ENCODE measurements at places on chromosomes 2 and 18.

GRCh38 chr18:58776084-58776483 lies 88.6 kb upstream of the ZNF532 start:
- no peak for DNase-seq

DNA sequence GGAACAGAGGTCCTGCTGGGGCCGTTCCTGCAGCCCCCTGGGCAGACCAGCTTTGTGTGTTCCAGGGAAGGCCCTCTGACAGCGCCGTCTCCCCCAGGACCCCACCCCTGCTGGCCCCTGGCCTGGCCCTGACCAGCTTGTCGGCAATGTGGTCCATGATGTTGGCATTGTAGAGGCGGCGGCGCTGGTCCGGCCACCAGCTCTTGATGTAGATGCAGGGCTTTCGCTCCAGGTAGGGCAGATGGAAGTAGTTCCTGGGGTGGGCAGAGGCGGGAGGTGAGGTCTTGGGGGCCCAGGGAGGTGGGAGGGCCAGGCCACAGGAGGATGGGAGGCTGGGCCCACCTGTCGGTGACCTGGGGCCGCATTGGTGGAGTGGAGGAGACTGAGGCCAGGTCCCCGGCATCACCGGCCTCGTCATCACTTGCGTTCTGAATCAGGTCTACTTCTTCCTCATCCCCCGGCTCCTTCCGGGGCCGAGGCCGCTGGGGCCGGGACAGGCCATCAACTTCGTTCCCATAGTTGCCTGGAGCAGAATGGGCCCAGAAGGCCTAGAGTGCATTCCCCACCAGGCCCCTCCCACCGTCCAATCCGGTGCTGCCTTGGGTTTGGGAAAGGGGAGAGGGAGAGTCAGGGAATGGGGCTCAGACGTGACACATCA lies 1.3 kb upstream of the OTOF start:
- no peak for DNase-seq

- DNase-seq = no peak
These were observed 766.9 kb downstream of the TDRD15 start for GRCh38 chr2:21890716-21891115.

- no peak for DNase-seq
These were observed 414.5 kb upstream of the KLHL29 start for GRCh38 chr2:22970284-22970975.

GRCh38 chr18:70024093-70024492 lies 76.4 kb upstream of the CD226 start:
- DNase-seq = no peak

GRCh38 chr2:38233231-38233983 lies 143.7 kb downstream of the ATL2 start:
- no peak for DNase-seq

- DNase-seq = no peak
These were observed 297.9 kb upstream of the MMADHC start for GRCh38 chr2:149885468-149885867.

DNA sequence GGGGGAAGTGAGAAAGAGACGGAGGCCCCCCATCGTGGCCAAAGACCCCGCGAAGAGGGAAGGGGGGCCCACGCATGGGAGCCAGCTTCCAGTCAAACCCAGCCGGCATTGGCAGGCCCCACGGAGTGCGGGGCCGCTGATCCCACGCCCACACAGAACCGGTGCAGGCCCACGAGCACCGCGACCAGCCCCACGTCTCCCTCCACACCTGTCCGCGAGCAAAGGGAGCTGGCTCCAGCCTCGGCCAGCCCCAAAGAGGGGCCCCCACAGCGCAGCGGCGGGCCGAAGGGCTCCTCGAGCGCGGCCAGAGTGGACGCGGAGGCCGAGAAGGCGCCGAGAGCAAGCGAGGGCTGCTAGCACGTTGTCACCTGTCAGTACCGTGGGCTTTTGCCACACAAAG lies 125.0 kb upstream of the TWIST2 start:
- DNase-seq = no peak

DNA sequence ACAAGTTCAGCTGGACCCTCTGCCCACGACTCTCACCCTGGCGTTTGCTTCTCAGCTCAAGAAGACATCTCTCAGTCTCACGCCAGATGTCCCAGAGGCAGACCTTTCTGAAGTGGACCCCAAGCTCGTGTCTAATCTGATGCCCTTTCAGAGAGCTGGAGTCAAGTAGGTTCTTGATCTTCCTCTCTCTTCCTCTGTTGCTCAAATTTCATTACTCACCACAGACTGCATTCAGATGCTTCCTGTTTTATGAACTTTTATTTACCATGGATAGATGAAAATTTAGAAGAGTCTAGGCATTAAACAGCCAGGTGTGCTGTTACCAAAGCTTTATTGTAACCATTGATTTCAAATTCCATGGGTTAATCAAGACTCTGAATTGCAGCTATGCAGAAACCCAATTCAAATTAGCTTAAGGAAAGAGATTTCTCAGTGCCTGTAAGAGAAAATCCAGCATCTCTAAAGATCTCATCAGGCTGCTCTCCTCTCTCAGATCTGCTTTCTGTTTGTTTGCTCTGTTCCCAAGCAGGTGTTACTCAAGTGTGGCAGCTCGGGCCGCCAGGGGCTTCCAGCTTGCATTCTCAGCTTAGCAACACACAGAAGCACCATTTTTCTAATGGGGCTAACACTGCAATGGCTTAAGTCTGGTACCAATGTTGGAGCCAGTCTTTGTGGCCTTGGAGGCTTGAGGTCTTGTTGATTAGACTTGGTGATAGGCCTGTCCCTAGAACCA lies 16.5 kb downstream of the SMARCAL1 start:
- DNase-seq = no peak

GRCh38 chr18:68667121-68667520 lies 47.8 kb downstream of the TMX3 start:
- DNase-seq = no peak

- DNase-seq = no peak
These were observed 325.5 kb upstream of the CHAC2 start for GRCh38 chr2:53442093-53442492.

DNA sequence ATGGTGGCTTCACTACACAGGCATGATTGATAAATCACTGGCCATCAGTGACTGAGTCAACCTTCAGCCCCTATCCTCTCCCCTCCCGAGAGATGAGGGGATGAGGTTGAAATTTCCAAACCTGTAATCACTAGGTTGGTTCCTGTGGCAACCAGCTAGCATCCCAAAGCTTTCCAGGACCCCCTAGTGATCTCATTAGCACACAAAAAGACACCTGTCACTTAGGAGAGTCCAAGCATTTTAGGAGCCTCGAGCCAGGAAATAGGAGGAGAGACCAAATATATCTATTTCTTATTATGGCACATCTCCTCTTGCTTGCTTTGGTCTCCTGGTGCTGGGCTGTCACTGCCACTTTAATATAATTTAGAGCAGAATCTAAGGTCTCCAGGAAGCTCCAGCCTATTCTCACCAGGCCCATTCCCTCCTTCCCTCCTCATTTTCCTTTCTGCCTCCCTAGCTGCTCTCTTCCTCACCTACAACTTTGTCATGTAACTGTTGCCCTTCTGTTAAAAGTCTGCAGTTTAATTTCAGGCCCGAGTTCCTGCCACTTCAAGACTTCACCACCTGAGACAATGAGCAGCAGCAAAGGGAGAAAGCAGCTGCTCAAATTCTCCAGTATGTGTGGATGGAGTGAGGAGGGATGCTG lies 33.2 kb upstream of the NAB1 start:
- no peak for DNase-seq

DNA sequence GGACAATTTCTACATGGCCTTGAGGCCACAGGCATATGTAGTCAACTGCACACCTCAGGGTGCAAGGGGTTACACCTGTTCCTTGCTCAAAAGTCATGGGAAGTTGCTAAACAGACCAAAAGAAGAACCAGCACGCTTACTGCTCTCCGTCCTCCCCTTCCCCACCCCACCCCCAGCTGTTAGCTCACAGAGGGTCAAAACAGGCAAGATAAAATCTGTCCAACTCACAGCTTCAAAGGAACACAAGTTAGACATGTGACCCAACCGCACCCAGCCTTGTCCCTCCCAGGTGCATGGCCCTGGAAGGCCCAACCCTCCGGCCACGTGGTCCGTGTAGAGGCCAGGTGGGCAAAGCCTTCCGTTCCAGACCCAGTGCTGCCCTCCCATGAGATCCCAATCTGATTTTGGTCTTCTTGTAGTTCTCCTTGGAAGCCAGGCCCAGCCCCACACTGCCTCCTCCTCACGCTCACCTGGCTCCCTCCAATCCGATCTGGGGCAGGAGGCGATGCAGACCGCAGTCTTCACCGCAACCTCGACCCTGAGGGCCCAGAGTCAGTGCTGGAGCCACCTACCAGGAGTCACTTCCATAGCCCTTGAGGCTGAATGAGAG lies 14.5 kb upstream of the ASPRV1 start:
- DNase-seq = no peak

DNA sequence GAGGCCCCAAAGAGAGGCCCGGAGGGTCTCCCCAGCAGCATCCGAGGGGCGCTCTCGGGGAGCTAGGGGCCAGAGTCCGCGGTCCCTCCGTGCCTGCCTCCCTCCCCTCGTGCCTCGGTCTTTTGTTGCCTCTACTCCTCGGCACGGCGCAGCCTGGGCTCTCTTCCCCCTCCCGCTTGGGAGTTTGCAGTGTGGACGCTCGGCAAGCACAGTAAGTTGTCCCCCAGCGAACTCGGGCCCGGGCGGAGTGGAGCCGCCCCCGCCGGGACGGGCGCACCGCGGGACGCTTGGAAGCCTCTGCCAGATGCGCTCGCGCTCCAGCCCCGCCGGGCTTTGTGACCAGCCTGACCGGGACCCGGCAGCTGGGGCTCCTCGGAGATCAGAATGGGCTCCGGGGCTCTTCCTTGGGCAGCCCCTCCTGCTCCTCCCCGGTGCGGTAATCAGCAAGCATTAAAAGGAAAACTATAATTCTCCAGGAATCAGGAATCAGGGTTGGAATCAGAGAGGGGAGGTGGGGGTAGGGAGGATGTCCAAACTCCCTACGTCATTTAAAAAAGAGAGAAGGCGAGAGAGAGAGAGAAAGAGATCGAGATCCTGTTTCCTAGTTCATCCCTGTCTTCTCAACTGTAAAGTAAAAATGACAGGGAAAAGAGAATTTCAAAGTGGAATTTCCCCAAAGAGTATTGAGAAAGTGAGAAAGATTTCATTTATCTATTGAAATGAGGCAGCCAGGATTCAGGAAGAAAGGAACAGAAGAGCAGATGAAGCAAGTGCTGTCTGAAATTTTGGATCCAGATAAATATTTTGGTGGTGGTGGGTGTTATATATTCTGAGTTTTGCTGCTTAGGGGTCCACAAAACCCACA lies 786 bp upstream of the TMEM200C start:
- no peak for DNase-seq

DNA sequence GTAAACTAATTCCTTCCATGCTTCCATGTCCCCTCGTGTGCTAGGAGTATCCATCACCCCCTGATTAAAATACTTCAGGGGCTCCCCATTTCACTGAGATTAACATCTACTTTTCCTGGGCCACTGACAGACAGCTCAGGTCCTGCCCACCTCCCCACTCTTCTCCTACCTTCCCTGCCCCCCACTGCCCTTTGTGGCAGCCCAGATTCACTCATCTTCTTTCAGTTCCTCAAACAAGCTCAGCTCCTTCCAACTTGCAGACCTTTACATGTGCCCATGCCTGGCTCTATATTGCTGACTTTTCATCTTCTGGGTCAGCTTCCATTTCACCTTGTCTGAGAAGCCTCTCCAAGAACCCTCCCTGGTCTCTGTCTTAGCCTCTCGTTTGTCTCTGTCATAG lies 12.0 kb downstream of the RUFY4 start:
- no peak for DNase-seq

DNA sequence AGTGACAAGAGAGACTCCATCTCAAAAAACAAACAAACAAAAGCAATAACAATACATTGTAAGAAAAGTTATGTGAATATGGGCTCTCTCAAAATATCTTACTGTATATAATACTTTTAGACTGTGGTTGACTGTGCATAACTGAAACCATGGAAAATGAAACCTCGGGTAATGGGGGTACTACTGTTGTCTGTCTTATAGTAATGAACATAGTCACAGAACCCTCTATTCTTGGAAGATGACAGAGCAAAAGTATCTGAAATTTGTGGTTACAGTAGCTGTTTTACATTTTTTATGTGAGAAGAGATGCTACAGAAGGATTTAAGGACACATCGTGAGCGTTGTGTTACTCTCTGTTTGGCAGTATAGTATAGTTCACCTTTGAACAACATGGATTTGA lies 60.5 kb downstream of the MAP4K4 start:
- no peak for DNase-seq

DNA sequence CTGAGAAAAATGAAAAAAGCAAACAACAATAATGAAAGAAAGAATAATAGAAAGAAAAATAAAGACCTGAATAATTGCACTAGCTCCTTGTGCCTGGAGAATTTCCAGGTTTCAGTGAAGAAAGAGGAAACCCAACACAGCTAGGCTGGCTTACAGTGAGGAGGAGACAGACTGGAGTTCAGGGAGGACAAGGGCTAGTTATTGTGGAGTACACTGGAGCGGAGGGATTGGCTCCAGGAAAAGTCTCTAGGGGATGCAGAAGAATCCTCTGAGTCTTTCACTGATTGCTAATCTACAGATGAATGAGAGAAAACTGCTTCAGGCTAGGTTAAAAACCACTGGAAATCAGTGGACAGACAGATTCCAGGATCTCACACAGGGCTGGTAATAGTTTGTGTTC lies 163.6 kb upstream of the RBMS1 start:
- no peak for DNase-seq

DNA sequence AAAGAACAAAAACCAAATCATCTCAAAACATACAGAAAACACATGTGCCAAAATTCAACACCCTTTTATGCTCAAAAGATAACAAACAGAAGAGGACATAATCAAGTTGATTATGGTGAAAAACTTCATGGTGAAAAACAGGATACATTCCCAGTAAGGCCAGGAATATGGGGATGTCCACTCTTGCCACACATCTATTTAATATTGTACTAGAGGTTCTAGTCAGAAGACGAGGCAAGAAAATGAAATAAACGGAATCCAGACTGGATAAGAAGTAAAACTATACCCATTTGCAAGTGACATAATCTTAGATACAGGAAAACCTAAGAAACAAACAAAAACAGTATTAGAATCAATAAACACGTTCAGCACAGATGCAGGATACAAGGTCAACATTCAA lies 40.8 kb downstream of the MAP3K2 start:
- DNase-seq = no peak

- DNase-seq = no peak
These were observed 256.2 kb downstream of the PIEZO2 start for GRCh38 chr18:10893196-10893595.

GRCh38 chr2:207996848-207997247 lies 28.5 kb downstream of the PLEKHM3 start:
- DNase-seq = no peak

DNA sequence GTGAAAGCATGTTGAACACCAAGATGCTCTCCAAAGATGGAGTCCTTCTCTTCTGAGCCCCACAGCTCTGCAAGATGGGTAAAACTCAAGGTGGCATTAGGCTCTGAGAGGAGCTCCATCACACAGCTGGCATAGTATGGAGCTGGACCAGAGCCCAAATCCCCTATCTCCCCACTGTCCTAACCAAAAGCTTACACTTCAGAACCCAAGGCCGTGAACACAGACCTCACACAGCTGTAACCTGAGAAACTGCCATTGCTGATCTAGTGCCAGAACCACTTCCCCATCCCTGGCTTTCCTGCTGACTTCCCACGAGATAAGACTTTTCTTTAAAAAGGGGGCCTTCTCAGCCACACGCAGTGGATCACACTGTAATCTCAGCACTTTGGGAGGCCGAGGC lies 25.0 kb downstream of the TTC32 start:
- DNase-seq = no peak

GRCh38 chr18:57142324-57142723 lies 4.6 kb upstream of the BOD1L2 start:
- no peak for DNase-seq

GRCh38 chr2:85438201-85439024 lies 19.9 kb downstream of the SH2D6 start:
- no peak for DNase-seq

All from T-helper 2 cell treated with Interferon-gamma antibody and Interleukin-4, amounts not matched to agents 5 μg/mL and 100 μg/mL, for 36 hours (primary cell).